ENCODE measurements at places on chromosomes 6 and 20.

DNA sequence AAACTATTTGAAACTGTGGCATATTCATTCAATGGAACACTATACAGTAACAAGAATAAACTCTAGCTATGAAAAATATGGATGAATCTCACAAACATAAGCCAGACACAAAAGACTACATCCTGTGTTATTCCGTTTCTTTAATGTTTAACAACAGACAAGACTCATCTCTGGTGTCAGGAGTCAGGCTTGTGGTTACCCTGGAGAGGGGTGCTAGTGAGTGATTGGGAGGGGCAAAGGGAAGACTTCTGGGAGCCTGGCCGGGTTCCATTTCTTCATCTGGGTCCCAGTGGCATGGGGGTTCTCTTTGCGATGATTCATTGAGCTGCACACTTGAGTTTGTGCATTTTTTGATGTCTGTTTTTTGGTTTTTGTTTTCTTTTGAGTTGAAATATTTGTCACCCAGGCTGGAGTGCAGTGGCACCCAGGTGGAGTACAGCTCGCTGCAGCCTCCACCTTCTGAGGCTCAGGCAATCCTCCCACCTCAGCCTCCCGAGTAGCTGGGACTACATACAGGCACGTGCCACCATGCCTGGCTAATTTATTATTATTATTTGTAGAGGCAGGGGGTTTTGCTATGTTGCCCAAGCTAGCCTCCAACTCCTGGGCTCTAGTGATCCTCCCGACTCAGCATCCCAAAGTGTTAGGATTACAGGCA lies 21.2 kb upstream of the TTPAL start:
- no peak for DNase-seq

GRCh38 chr20:63977739-63978276 lies 1.6 kb downstream of the SAMD10 start:
- no peak for DNase-seq

GRCh38 chr6:149716181-149716963 lies 1.5 kb downstream of the LATS1 start:
- no peak for DNase-seq

GRCh38 chr6:84082689-84083265 lies 49.2 kb downstream of the MRAP2 start:
- DNase-seq, result no peak

All from central memory CD4-positive, alpha-beta T cell (primary cell).